ENCODE measurements at places on chromosomes 13 and 19.

- no peak for DNase-seq
Measured at GRCh38 chr19:14582894-14583340, at the start of gene CLEC17A. Gene CLEC17A, plus strand, starts transcription at chr19:14583084. Its CDS starts 77 bp downstream, at chr19:14583161.

DNA sequence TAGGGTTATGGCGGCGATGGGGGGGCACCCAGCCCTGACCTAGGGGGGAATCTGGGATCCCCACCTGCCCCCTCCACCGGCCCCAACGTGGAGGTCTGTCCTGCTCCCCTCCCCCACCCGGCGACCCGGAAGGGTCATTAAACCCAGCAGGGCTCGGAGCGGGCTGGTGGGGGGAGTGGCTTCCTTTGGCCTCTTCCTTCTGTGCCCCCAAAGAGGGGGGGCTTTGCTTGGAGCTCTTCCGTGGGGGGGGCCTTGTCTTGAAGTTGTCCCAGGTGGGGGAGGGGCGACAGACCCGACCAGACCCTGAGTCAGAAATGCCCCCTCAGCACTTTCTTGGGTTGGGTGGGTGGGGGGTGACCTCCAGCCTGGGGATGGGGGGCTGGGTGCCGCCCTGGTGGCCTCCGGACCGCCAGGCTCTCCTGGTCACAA lies 1.5 kb downstream of the ARID3A start:
- no peak for DNase-seq

GRCh38 chr19:47419030-47419783 lies at the start of gene MEIS3:
Gene MEIS3, minus strand, starts transcription at chr19:47419527. Its CDS starts 446 bp downstream, at chr19:47419081.
- no peak for DNase-seq

DNA sequence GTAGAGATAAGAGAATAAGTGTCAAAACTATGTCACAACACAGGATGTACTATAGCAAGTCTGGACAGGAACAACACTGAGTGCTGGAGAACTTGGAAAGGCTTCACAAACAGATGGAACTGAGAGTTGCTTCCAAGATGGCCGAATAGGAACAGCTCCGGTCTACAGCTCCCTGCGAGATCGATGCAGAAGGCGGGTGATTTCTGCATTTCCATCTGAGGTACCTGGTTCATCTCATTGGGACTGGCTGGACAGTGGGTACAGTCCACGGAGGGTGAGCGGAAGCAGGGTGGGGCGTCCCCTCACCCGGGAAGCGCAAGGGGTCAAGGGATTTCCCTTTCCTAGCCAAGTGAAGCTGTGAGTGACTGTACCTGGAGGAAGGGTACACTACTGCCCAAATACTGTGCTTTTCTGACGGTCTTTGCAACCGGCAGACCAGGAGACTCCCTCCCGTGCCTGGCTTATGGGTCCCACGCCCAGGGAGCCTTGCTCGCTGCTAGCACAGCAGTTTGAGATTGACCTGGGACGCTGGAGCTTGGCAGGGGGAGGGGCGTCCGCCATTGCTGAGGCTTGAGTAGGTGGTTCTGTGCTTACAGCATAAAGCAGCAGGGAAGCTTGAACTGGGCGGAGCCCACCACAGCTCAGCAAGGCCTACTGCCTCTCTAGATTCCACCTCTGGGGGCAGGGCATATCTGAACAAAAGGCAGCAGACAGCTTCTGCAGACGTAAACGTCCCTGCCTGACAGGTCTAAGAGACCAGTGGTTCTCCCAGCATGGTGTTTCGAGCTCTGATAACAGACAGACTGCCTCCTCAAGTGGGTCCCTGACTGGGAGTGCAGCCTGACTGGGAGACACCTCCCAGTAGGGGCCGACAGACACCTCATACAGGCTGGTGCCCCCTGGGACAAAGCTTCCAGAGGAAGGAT lies 46.0 kb downstream of the USP12 start:
- no peak for DNase-seq

GRCh38 chr19:1843646-1844394 lies 4.5 kb downstream of the REXO1 start:
- DNase-seq: no peak

- no peak for DNase-seq
Measured at GRCh38 chr19:5031231-5032100, 62.6 kb downstream of the KDM4B start.

DNA sequence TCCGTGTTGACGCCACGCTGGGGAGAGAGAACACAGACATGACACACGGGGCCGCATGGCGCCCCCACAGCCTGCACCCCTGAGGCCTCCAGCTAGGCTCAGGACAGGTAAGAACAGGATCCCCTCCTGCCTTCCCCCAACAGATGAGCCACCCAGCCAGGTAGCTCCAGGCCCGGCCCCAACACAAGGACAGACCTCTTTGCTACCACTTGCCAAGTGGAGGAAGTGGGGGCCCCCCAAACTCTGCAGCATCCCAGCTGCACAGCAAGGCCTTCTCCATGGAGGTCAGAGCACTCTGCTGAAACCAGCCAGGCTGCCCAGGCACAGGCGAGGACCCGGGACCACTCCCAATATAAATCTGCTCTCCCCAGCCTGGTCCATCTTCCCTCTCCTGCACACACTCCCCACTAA lies 31.5 kb downstream of the PEPD start:
- no peak for DNase-seq

- no peak for DNase-seq
Measured at GRCh38 chr13:111247552-111247951, 72.9 kb upstream of the TEX29 start.

- no peak for DNase-seq
Measured at GRCh38 chr19:10044390-10044789, 31.1 kb downstream of the RDH8 start.

GRCh38 chr19:39199025-39199424 lies 2.3 kb downstream of the NCCRP1 start:
- DNase-seq: no peak

- DNase-seq: no peak
Measured at GRCh38 chr19:19489804-19490204, 25.5 kb downstream of the TSSK6 start.

- DNase-seq: peak; percentile 65
Measured at GRCh38 chr19:10388957-10389356, 8.6 kb upstream of the TYK2 start.

GRCh38 chr13:45800485-45800884 lies 51.1 kb downstream of the SIAH3 start:
- no peak for DNase-seq

- DNase-seq: no peak
Measured at GRCh38 chr13:59043016-59043415, 1120.7 kb downstream of the DIAPH3 start.

GRCh38 chr19:13764821-13765394 lies 586 bp downstream of the MRI1 start:
- DNase-seq: no peak

DNA sequence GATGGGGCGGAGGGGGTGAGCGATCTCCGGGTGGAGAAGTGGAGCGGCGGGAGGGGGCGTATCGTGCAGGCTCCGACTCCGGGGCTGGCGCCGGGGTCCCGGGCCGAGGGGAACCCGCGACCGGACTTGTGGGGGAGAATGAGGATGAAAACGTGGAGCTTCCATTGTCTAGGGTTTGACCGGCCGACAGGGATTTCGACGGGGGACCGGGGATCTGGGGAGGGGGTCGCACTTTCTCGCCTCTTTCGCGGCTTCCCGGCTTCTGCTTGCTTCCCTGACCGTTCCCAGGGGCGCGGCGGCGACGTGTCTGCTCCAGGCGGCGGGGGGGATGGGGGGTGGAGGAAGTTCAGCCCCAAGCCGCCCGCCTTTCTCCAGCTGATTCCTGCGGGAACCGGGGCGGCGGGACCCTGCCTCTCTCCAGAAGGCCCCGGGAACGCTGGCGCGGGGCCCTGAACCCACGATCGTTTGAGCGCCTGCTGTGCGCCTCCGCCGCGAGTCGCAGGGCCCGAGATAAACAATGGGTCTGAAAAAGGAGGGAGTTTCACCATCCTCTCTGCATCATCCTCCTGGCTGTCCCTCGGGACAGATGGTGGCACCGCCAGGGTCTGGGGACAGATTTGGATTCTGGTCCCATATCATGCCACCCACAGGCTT lies 790 bp downstream of the TPM4 start:
- DNase-seq: no peak

- no peak for DNase-seq
Measured at GRCh38 chr13:44440046-44440608, 66.5 kb downstream of the SERP2 start.

DNA sequence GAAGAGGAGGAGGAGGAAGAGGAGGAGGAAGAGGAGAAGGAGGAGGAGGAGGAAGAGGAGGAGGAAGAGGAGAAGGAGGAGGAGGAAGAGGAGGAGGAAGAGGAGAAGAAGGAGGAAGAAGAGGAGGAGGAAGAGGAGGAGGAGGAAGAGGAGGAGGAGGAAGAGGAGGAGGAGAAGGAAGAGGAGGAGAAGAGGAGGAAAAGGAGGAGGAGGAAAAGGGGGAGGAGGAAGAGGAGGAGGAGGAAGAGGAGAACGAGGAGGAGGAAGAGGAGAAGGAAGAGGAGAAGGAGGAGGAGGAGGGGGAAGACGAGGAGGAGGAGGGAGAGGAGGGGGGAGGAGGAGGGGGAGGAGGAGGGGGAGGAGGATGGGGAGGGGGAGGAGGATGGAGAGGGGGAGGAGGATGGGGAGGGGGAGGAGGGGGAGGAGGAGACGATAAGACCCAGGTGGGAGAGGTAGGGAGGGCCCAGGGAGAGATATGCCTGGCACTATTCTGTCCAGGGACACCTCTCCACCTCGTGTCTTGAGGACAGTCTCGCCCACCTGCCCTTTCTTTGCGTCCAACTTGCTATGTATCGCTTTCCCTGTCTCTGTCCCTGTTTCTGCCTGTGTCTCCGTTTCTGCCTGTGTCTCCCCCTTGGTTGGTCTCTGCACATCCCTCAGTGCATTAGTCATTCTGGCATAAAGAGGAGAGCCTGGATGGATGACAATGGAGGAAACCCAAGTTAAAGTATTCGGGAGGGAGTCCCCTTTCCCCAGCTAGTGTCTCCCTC lies 7.1 kb upstream of the KLK5 start:
- no peak for DNase-seq

DNA sequence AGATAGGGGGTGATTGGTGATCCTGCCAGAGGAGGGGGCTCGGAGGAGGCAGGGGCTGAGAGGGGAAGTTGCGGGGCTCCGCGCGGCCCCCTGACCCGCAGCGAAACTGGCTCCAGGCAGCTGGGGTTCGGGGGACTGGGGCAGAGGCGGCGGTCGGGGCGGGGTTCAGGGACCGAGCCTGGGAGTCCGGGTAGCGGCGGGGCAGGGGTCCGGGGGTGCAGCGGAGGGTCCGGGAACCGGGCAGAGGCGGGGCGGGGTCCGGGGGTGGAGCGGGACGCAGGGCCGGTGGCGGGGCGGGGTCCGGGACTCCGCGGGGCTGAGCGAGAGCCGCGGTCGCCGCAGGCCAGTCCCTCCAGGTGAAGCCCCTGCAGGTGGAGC lies 1.2 kb downstream of the MADCAM1 start:
- no peak for DNase-seq

DNA sequence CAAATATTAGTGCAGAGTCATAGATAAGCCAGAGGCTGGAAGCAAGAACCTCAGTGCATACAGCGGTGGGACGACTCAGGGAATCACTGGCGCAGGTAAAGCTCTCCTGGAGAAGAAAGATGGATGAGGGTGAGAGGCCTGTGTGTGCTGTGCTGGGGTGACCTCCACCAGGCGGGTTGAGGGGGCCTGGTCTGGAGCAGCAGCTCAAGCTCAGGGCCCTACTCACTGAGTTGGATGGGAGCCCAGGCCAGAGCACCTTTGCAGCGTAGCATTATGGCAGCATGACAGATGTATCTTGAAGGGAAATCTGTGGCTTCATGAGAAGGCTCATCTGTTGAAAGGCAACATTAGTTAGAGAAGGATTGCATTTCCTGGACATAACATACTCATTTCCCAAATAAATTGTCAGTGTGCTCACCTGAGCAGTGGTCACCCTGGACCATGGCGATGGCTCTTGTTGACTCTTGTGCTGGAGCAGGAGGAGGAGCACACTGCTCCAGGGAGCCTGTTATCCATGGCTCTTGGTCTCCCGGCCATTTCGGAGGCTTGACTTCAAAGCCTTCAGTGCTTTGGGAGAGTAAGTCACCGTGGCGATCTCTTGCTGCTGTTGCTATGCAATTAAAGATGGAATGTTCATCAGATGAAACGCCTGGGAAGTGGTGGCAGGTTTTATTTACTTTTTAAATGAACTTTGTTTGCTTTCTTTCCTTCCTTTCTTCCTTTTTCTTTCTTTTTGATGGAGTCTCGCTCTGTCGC lies 25.0 kb downstream of the HNRNPM start:
- DNase-seq: no peak

- no peak for DNase-seq
Measured at GRCh38 chr13:51935326-51936171, 73.8 kb downstream of the CCDC70 start.

- no peak for DNase-seq
Measured at GRCh38 chr13:63167699-63168337, 1752.2 kb upstream of the PCDH20 start.

DNA sequence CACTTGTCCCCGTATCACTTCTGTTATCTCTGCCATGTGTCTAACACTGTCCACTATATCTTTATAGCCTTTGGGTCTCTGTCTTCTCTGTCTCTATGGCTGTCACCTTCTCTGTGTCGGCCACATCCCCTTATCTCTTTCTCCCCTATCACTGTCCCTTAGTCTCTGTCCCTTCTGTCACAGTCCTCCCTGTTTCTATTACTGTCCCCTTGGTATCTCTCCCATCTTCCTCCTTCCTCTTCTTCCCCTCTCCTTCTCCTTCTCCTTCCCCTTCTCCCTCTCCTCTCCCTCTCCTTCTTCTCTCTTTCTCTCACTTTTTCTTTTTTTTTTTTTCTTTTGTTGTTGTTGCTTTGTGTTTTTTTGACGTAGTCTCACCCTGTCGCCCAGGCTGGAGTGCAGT lies 34.7 kb upstream of the LRRC4B start:
- no peak for DNase-seq

GRCh38 chr13:64446372-64446771 lies 2783.8 kb downstream of the PCDH9 start:
- no peak for DNase-seq

DNA sequence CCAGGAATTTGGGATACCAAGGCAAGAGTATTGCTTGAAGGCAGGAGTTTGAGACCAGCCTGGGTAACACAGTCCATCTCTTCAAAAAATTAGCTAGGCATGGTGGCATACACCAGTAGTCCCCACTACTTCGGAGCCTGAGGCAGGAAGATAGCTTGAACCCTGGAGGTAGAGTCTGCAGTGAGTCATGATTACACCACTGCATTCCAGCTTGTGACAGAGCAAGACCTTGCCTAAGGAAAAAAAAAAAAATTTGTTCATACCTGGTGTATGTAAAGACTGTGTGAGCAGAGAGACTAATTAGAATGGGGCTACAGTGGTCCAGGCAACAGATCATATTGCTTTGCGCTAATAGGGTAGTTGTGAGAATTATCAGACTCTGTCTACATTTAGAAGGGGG lies 778.3 kb upstream of the PCDH20 start:
- no peak for DNase-seq

DNA sequence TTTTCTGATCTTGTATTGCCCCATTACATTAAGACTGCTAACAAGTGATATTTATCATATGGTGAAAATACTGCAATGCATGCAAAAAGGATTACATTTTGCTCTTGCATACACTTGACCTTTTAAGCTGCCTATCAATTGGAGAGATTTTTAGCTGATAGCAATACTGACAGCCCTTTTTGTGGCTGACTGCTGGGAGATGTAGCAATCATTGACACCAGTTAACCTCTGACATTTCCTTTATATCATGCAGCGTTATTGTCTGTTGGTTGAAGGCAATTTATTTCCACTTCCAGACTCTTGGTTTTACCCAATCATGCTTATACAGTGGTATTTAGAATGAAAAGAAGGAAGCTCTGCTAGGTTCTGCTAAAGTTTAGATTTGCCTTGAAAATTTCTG lies 364.0 kb downstream of the LMO7 start:
- no peak for DNase-seq

- peak; percentile 54 for DNase-seq
Measured at GRCh38 chr19:47124937-47125668, 5.5 kb upstream of the SAE1 start.

Data from forelimb muscle (tissue), 1 donor.